ENCODE measurements at places on chromosomes 1 and 21.
A peak's percentile ranks its signal among the peaks of the same experiment; 100 is the strongest.

DNA sequence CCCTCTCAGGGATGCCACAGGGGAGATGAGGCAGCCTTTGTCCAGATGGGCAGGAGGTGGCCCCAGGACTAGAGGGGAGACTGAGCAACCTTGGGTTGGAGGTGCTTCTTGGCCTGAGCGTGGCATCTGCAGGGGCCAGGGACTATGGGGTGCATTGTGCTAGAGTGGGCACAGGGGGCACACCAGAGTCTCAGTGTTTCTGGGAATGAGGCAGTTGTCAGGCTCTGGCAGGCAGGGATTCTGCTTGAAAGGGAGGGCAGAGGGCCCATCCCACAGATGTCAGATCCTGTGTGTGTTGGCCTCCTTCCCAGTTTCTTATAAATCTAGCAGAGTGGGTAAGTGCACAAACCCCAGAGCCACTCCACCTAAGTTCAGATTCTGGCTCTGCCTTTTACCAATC lies 13.7 kb downstream of the LGR6 start:
- DNase-seq: no peak

DNA sequence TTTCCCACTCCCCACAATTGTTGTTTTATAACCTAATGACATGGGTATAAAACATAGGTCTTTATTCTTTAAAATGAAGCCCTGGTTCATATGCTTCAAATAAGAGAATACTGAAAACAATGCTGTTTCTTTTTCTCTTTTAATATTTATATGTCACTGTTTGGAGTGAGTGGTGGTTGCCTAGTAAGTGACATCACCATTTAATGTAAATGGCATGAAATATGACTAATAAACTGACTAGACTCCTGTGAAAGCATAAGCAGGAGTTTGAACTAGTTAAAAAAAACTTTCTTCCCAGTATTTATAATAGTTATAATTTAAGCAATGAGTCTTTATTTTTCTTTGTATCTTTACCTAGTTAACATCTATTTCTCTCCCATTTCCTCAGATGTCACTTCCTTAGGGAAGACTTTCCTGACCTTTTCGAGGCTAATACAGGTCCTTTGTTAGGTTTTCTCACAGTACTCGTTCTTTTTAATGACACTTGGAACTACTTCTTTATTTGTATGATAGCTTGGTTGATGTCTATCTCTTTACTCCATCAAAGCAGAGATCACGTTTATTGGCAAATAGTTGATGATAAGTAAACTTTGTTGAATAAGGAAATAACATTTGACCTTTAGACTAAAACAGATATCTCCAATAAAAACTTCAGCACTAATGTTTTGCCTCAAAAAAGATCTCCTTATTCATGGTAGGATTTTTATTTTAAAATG lies 105.4 kb upstream of the PDC start:
- no peak for DNase-seq

DNA sequence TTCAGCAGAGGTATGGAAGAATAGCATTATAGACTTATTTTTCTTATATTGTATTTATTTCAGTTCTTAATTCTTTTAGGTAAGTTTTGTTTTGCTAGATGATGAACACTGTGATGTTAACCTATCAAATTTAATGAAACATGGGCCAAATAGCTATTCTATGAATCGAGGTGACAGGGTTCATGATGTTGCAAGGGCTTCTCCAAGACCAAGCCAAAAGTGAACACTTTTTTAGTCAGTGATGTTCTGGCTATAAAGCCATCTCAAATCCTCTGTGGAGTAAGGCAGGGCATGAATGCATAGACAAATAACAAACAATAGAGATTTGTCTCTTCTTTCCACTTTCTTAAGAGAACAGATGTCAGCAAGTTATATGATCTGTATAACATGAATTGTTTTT lies 26.7 kb downstream of the C1orf146 start:
- DNase-seq: no peak

DNA sequence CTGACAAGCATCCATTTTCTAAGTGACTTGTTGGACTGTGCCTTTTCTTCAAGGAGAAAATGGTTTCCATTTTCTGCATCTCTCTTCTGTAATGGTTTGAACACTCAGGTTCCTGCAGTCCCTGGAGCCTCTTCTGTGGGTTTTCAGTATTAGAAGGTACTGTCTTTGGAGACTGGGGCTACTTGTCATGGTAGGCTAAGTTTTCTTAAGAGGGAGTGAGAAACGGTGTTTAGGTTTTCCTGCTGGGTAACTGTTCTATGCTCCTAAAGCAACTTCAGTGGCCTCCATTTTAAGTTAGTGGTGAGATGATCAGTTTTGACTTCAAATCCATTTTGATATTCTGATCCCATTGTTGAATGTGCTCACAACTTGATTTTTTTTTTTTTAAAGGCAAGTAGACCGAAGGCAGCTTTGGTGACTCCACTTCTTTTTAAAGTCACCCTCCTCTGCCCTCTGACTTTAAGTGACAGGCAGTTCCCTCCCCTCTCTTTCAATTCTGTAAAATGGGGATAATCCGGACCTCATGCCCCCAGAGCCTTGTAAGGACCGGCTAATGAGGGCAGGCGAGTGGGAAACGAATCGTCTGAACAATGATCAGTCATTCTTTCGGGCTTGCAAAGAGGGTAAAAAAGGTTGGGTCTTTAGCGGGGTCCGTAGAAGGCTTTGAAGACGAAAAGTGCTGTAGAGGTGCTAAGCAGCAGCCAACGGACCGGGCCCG lies 1.0 kb upstream of the ARID1A start:
- DNase-seq: no peak

DNA sequence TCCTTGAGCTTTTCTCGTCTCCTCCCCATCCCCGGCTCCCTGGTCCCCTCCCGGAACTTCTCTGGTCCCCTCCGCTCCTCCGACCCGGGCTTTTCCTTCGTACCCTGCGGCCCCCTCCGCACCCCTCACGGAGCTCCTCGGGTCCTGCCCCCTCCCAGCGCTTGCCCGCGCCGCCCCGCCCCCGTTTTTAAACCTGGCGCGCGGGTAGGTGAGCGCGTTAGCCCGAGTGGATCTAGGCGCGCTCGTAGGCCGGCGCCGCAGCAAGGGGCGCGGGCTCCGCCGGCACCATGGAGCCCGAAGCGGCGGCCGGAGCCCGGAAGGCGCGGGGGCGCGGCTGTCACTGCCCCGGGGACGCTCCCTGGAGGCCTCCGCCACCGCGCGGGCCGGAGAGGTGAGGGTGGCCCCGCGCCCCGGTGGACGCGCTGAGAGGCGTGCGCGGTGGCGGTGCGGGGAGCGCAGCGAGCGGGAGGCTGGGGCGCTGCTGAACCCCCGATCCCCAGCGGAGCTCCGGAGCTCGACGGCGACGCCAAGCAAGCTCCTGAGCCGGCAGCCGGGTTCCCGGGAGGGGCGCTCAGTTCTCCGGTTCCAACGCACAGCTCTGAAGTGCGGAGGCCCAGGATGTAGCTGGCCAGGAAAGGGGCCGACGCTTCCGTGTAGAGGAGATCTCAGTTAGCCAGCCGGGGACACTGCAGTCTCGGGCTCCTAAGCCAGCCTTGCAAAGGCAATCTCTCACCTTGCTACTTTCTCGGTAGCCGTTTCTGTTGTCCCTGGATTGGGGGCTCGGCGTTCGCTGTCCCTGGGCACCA lies at the start of gene RIPPLY3:
Gene RIPPLY3, plus strand, starts transcription at position 217 of the 806 bp plus-strand sequence. Its CDS starts 71 bp downstream, at position 288.
- DNase-seq: peak; percentile 9

GRCh38 chr1:212862111-212862690 lies 4.1 kb downstream of the FLVCR1 start:
- DNase-seq: no peak

GRCh38 chr21:32381571-32381970 lies 11.2 kb downstream of the URB1 start:
- no peak for DNase-seq

- no peak for DNase-seq
Observed at GRCh38 chr1:9351654-9352271, 59.1 kb downstream of the SPSB1 start.

DNA sequence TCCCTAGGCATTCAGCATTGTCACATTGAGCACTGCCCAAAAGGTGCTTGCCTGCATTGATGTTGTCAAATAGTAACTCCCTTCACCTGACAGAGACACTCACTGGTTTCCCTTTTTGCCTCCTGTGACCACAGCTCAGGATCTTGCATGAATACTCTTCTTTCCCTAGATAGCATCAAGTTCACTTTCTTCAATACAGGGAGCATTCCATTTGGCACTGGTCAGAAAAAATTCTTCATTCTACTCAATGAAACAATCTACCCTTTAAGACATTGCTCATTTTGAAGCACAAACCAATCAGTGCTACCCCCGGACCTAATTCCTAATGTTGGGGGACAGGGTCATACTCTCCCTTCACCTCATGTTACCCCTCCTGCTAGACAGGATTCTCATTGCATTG lies 319.0 kb upstream of the SNX7 start:
- no peak for DNase-seq

DNA sequence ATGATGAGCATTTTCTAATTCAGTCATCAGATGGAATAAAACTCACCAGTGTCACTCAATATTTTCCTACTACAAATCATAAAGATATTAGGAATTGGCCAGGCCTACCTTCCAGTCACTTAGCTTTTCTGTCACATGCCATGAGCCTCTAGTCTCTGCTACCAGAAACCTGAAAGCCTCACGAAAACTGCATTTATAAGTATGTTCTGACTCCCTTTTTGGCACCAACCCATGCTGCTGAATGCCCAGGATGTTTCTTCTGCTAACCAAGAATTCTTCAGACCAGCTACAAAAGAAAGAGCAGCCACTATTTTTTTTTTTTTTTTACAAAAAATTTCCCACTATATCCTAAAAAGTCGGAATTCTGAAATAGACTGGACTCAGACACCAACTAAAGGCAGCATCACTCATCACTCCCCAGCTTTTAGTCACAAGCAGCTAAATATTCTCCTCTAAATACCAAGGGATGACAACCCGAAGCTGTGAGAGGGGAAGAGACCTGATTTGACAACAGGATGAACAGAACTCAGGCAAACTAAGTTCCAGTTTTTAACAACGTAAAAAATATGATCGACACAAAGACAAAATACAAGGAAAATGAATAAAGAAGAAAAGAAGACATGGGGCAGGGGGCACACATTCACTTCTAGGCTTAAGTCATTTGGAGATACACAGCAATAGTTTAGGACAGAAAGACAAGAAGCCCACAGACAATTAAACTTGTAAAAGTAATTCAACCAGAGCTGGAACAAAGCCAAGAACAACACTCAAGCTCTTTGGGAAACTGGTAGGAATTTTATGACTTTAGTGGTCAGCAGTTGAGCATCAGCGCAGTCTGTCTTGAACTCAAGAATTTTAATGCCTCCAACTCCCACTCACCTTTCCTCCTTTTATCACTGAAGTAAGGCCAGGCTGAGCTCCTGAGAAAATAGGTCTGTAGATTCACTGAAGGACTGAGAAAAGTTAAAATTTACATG lies 1.7 kb downstream of the DCAF8 start:
- no peak for DNase-seq

GRCh38 chr1:210541680-210542358 lies 213.1 kb downstream of the HHAT start:
- no peak for DNase-seq

- DNase-seq: no peak
Observed at GRCh38 chr1:98322966-98323365, 338.6 kb upstream of the SNX7 start.

DNA sequence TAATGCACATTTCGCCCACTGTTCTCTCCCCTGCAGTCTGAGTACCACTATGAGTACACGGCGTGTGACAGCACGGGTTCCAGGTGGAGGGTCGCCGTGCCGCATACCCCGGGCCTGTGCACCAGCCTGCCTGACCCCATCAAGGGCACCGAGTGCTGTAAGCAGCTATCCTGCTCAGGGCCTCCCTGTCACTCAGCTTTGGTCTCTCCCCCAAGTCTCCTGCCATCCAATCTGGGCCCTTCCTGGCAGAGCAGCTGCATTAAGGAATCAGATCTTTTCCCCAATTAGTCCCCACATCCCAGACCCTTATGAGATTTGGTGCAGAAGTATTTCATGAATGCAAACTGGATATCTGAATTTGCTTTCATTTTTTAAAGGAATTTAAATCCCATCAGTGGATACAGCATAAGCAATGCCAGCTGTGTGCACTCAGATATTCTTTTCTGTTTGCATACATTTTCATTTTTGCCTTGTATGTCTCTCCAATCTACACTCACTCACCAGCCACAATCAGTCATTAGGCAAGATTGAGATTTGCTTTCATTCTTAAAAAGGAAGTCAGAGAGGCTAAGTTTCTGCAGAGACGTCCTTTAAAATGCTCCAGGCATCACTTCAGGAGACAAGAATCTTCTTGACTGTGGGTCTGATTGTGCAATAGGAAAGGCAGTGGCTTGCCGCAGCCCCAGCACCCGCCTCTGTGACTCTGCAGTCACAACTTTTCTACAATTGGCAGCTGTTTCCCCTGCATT lies 48.1 kb downstream of the ELAPOR1 start:
- no peak for DNase-seq

- no peak for DNase-seq
Observed at GRCh38 chr1:81693316-81693715, 107.4 kb upstream of the ADGRL2 start.

Data from NCI-H1930 (cell line).